ENCODE measurements at places on chromosomes 7 and 10.

GRCh38 chr7:148684289-148684830 lies 14.3 kb upstream of the CUL1 start:
- no peak for DNase-seq

- DNase-seq = no peak
Measured at GRCh38 chr10:101566333-101567164, 21.5 kb downstream of the POLL start.

DNA sequence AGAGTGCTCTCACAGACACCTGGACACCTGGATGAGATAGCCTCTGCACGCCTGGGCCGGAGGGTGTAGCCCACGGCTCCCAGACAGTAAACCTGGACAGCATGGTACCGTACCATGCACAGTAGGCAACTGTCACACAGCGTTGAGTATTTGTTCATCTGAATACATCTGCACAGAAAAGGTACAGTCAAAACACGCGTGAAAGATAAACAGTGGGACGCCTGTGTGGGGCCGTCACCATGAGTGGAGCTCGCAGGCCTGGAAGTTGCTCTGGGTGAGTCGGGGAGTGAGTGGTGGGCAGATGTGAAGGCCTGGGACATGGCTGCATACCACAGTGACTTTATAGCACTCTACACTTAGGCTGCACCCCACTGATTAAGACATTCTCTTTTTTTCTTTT lies 280.0 kb upstream of the SHH start:
- DNase-seq = no peak

DNA sequence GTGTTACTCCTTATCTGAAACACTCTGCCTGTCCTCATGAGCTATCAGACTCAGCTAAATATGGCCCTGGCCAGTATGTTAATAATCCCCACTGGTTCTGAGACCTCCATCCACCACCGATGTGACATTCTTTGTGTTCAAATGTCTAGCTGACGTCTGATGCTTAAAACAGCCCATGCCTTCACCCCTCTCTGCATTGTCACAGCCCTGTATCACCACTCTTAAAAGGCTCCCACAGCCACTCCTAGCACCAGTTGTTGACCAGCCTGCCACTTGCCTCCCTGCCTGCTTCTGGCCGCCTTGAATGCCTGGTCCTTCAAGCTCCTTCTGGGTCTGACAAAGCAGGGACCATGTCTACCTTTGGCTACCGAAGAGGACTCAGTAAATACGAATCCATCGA lies at the start of gene LMOD2:
Gene LMOD2 (plus strand): TSS at position 253 of the 400 bp plus-strand sequence. CDS start 98 bp downstream, at position 351.
- DNase-seq = no peak

GRCh38 chr7:15292138-15292537 lies 269.7 kb downstream of the AGMO start:
- no peak for DNase-seq

DNA sequence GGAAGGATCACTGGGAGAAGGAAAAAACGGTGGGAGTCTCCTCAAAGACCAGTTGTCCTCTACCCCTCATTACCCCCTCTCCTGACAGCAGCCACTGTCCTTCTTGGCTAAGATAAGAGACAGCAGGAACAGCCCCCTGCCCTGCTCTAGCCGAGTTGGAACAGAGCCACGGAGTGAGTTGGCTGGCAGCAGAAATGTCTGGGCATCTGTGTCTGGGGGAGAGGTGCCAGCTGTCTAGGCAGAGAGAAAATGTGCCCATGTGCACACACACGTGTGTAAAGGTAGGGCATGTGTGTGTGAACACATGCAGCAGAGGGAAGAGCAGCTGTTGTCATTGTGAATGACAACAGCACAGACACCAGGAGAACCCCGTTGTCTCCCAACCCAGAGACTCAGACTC lies 9.4 kb upstream of the HILPDA start:
- DNase-seq = no peak
